Heart right ventricle (tissue), 16 donors: ENCODE measurements at places on chromosomes 2 and 18. TPM values are rescaled to one million over a fixed set of nuclear protein-coding genes. Genes with fewer than 3 reads are reported as not detected.

The ZNF385B gene
- polyA plus RNA-seq: 0.26 TPM

DNA sequence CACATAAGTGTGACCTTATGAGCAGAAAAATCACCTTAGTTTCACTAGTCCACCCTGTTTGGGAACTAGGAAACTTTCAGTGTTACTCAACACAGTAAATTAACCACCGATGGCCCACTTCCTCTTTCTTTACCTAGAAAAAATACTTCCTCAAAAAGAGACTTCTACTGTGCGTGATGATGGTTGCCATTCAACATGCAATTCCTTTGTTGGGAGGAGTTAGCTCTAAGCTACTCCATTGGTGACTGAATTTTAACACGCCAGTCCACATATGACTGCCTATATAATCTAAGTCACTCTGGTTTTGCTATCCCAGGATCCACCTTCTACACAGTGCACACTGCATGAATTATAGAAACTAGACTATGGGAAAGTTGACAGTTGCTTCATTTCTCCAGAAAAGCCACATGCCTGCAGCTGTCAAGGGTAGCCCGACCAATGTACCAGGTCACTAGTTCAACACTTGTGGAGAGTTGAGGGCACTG, 47.8 kb upstream of the REG3G start:
- no peak for DNase-seq

GRCh38 chr2:191569025-191569424, 108.9 kb upstream of the NABP1 start:
- no peak for DNase-seq

- no peak for DNase-seq
Observed at GRCh38 chr2:42864641-42865280, 72.4 kb upstream of the HAAO start.

The GPR39 gene
- polyA plus RNA-seq: not detected

GRCh38 chr18:45339810-45340550, 275.3 kb upstream of the SLC14A2 start:
- no peak for DNase-seq

DNA sequence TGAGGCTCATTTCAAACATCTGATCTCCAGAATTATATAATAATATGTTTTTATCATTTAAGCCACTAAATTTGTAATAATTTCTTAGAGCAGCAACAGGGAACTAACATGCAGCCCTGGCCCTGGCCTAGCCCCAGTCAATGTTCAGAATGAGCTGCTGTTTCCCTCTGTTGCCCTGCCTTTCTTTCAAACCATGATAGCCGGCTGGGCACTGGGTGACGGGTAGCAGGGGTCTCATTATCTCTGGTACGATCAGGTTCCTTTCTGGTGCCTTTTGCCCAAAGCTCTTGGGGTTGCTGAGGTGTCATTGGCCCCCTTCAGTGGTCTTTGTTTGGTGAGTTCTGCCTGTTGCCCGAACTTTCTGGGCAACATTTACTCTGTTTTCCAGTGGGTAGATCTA, 63.1 kb downstream of the THNSL2 start:
- DNase-seq: no peak

DNA sequence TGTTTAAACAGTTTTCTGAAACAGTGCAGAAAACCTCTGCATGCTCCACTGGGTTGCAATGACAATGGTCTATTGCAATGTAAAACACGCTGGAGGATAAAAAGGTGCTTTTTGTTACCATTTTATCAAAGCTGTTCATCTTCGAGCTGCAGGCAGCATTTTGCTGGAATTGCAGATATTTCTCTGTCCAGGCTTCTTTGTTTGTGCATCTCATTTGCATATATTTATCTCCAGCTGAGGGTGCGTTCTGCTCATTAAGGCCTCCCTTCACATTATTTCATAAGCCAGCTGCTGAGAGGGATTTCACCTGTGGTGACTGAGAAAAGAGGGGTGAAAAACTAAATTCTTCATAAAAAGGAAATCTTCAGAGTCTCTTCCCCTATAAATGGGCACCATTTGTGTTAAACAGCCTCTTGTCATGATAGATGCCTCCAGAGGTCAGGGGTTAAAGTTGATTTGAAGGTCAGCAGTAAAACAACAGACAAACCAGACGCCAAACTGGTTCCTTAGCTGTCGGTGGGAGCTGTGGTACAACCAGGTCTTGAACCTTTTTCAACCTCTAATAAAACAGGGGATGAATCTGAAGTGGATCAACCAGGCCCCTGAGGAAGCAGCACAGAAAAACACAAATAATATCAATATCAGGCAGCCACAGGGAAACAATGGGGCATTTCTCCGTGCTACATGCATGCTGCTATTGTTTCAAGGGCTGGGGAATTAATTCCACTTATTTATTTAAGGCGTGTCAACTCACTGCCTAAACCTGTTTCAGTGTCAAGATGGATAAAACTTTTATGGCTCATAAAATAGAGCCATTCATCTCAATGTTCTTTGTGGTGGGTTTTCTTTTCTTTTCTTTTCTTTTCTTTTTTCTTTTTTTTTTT, 265.1 kb downstream of the MEIS1 start:
- DNase-seq: no peak

The C2orf66 gene
- 0.03 TPM for polyA plus RNA-seq

- DNase-seq: no peak
Observed at GRCh38 chr2:230872968-230873660, 8.4 kb downstream of the ITM2C start.
